Activated CD4-positive, alpha-beta memory T cell treated with anti-CD3 and anti-CD28 coated beads for 36 hours (primary cell): ENCODE measurements at places on chromosomes 4 and X. TPM values are rescaled to one million over a fixed set of nuclear protein-coding genes. Genes with fewer than 3 reads are reported as not detected.

The ARX gene
- total RNA-seq, result not detected

The PCYT1B gene
- total RNA-seq, result 0.24 TPM

- DNase-seq, result no peak
Observed at GRCh38 chr4:104749062-104749461, 254.4 kb upstream of the CXXC4 start.

GRCh38 chr4:84492737-84493091 is 6.4 kb downstream of the NKX6-1 start:
- DNase-seq, result no peak

DNA sequence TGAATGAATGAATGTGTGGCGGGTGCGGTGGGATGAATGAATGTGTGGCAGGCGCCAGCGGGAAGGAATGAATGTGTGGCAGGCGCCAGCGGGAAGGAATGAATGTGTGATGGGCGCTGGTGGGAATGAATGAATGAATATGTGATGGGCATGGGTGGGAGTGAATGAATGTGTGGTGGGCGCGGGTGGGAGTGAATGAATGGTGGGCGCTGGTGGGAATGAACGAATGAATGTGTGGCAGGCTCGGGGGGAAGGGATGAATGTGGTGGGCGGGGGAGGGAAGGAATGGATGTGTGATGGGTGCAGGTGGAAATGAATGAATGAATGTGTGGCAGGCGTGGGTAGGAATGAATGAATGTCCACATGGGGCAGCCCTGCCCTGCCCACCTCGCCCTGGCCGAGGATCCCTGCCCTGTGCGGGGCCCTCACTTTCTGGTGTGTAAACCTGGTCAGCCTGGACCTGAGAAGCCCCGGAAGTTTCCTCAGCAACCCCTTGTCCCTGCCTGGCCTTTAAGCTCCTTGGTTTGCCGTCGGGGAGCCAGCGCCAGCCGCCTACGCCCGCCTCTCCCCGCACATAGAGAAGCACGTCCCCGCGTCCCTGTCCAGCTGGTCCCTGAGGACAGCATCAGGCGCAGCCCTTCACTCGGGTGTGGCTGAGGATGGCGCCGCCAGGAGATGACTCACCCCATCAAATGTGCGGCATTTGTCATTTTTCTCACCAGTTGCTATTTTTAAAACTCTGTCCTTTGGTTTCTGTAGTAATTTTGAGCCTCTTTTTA is 112.8 kb upstream of the LRPAP1 start:
- no peak for DNase-seq
